ENCODE measurements at places on chromosomes 1 and 21.
A peak's percentile ranks its signal among the peaks of the same experiment; 100 is the strongest.

DNA sequence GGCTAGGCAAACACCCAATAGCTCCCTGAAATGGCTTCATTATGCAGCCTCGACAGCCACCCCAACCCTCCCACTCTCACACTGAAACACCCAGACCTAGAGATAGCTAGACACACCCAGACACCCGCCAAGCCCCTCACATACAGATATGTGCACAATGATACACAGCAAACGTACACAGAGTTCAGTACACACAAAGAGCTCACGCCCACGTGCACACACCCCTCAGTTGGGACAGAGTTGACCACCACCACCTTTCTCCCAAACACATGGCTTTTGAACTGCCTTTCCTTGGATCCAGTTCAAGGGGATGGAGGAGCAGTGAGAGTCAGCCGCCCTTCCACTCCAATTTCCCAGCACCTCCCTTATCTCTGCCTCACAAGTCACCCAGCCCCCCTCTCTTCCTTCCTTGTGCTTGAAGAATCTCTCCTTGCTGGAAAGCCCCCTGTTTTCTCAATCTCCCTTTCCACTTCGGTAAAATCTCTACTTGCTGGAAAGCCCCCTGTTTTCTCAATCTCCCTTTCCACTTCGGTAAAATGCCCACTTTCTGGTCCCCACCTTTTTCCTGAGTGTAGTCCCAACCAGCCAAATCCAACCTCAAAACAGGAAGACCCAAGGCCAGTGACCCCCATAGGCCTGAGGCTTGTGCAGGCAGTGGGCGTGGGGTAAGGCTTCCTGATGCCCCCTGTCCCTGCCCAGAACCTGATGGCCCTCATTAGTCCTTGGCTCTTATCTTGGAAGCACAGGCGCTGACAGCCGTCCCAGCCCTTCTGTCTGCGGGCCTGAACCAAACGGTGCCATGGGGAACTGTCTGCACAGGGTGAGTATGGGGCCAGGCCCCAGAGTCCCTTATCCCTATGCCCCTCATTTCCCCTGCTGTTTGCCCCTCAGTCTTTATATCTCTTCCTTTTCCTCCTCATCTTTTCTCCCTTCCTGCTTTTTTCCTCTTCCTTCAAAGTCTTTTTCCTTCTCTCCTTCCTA lies at the start of gene ACKR1:
TSS of gene ACKR1 (plus strand) at position 715 of the 981 bp plus-strand sequence. CDS start at position 800, 85 bp downstream.
- no peak for DNase-seq

DNA sequence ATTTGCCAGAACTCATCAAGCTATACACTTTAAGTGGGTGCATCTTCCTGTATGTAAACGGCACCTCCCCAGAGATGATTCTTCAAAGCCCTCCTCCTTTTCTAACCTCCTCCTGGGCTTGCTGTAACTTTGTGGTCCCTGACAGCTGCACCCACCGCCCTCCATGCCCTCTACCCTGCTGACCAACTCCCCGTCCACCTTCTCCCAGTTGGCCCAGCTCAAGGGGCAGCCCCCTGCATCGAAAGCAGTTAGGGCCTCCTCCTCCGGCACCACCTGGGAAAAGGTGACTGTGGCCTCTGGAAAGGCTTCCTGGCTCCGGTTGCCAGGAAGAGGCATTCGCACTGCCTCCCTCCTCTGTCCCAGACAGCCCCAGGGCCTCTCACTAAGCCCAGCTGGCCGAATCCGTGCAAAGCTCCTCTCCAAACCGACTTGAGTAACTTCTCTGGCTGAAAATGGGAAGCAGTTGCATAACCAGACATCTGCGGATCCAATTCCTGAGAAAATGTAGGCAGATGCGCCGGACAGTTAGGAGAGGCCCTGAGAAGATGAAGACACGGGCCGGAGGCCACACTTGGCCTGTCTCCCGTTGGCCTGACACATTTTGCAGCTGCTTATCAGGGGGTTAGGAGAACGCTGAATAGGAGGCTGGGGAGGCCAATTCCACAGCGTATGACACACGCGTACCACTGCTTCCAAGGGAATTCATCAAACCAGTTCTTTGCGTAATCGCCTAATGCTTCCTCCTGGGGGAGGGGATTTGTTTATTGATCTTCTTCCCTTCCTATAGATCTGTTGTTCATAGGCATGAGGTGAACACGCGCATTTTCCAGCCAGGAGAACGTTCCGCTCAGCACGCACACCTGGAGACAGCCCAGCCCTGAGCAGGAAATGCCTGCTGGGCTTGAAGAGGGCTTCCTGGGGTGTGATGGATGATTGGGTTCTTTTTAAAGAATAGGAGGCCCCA lies 48.7 kb upstream of the COL6A2 start:
- no peak for DNase-seq

- peak; percentile 57 for DNase-seq
Observed at GRCh38 chr1:109193653-109194590, 19.8 kb upstream of the SARS1 start.

- no peak for DNase-seq
Observed at GRCh38 chr1:36217670-36218069, 6.6 kb upstream of the THRAP3 start.

- DNase-seq = no peak
Observed at GRCh38 chr1:26959722-26960624, at the start of gene KDF1. Gene KDF1, minus strand, starts transcription at chr1:26960468. Its CDS starts 8,088 bp downstream, at chr1:26952380.

GRCh38 chr1:59878370-59878769 lies 48.2 kb downstream of the CYP2J2 start:
- no peak for DNase-seq

GRCh38 chr1:89608319-89608983 lies 24.5 kb upstream of the LRRC8C start:
- no peak for DNase-seq

GRCh38 chr1:55631509-55631908 lies 416.3 kb upstream of the USP24 start:
- no peak for DNase-seq

DNA sequence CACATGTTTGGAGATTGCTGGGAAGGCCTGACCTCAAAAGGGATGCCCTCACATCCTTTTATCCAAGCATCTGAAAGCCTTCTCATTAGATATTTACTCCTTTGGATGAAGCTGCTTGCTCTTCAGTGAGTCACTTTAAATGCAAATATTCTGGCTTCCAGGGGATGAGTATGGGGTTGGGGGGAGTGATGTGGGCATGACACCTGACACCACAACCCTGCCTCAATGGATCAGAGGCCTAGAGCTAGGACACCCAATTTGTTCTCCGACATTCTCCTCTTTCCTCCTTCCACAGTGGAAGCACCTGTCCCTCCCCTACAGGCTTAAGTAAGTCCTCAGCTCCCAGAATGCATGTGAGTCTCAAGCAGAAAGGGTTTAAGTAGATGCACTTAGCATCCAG lies 238.3 kb downstream of the OMA1 start:
- no peak for DNase-seq

GRCh38 chr1:208089761-208090370 lies 154.3 kb downstream of the PLXNA2 start:
- no peak for DNase-seq

DNA sequence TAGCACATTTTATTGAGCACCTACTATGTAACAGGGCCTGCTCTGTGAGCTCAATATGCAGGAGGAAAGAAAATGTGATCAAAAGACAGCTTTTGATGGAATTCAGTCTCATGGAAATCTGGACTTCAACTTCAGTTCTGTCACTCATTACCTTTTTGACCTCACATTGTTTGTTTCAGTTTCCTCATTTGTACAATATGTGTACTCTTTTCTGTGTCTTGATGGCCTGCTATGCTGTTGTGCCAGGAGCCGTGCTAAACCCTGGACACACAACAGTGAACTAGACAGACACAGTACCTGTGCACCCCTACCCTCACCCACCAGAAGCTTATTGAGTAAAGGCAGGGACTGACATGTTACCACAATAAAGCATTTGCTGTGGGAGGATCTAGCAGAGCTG lies 162.9 kb upstream of the FGGY start:
- no peak for DNase-seq
